Ovary (tissue), 10 donors: ENCODE measurements at places on chromosomes 12 and 14.

DNA sequence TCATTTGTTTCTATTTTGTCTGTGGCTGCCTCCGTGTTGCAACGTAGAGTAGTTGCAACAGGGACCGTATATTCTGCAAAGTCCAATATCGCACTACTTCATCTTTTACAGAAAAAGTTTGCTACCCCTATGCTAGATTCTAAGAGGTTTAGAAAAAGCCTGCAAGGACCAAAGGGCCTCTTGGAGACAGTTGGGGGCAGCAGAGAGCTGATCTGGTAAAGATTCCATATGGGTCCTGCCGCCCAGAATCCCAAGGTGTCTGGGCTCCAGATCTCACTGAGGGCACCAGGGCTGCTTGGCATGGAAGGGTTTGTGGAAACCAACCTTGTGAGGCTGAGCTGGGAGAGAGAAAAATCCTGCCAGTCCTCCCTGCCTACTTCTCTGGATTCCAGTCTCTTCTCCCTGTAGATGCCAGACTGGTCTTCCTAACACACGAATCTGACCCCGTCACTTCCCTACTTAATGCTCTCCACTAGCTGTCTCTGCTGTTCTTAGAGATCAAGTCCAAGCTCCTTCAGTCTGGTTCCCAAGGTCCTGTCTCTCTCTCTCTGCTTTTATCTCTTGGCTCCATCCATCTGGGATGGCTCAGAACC, 74.6 kb downstream of the GLRX5 start:
- no peak for DNase-seq

- DNase-seq, result no peak
Observed at GRCh38 chr14:32224737-32225377, 21.8 kb upstream of the RNU6-8 start.

- DNase-seq, result peak; percentile 53
Observed at GRCh38 chr14:67934087-67934486, 114.5 kb downstream of the RAD51B start.

DNA sequence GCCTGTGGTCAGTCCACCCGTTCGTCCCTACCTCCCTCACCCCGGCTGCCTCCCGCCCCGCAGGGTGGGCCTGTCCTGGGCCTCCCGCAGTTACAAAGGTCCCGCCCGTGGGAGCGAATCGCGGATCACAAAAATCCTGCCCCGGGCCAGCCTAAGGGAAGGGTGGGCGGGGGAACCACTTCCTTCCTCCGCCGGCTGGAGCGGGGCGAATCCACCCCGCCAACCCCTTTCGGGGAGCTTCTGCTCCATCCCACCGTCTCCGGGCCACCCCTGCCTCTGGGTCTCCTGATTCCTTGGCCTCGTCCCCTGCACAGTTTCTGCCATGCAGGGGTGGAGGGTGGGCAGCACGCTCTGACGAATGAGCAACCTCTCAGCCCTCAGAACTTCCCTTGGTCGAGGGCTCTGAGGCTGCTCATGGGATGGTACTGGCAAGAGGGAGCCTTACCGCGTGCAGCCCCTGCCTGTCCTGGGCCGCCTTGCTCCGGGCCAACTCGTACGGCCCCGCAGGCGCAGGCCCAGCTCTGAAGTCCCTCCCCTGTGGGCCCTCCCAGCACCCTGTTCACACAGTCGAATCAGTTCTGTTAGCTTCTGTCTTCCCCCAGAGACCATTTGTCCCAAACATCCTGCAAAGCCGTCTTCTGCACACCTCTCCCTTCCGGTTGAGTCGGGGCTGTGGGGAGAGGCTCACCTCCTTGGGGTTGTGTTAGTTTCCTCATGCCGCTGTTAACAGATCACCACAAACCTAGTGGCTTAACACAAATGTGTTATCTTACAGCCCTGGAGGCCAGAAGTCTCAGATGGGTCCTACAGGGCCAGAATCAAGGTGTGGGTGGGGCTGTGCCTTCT, 589 bp upstream of the HVCN1 start:
- peak; percentile 61 for DNase-seq

- DNase-seq, result no peak
Observed at GRCh38 chr14:81455390-81455789, 55.3 kb upstream of the STON2 start.
